ENCODE measurements at places on chromosomes 11 and 22. TPM values are rescaled to one million over a fixed set of nuclear protein-coding genes. Genes with fewer than 3 reads are reported as not detected.
A peak's percentile ranks its signal among the peaks of the same experiment; 100 is the strongest.

DNA sequence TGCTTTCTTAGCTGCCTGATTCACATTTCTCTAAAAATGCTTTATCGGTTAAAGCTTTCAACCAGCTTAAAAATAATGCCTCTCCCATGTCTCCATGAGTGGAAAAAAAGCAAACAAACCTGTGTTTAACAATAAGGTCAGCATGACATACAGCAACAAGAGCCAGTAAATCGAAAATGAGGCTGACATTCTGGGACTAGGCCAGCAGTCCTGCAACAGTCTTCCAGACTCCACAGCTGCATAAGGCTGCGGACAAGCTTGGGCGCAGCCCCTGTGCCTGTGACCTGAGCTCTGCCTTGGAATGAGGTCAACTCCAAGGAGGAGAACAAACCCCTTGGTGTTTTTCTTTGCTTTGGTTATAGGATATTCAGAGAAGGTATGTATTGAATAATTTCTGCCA is 95.5 kb downstream of the PGR start:
- H3K4me1 ChIP-seq, result no peaks in the 10 kb centered on the region
- no peaks in the 10 kb centered on the region for H3K27me3 ChIP-seq
- DNase-seq, result no peak
- no peaks in the 10 kb centered on the region for H3K36me3 ChIP-seq
- H3K4me3 ChIP-seq, result no peak overlapping the region
- no peak overlapping the region for H3K27ac ChIP-seq

MMP8 gene
- total RNA-seq, result not detected

TRIM51G gene
- not detected for total RNA-seq

OR52D1 gene
- total RNA-seq, result not detected

DNA sequence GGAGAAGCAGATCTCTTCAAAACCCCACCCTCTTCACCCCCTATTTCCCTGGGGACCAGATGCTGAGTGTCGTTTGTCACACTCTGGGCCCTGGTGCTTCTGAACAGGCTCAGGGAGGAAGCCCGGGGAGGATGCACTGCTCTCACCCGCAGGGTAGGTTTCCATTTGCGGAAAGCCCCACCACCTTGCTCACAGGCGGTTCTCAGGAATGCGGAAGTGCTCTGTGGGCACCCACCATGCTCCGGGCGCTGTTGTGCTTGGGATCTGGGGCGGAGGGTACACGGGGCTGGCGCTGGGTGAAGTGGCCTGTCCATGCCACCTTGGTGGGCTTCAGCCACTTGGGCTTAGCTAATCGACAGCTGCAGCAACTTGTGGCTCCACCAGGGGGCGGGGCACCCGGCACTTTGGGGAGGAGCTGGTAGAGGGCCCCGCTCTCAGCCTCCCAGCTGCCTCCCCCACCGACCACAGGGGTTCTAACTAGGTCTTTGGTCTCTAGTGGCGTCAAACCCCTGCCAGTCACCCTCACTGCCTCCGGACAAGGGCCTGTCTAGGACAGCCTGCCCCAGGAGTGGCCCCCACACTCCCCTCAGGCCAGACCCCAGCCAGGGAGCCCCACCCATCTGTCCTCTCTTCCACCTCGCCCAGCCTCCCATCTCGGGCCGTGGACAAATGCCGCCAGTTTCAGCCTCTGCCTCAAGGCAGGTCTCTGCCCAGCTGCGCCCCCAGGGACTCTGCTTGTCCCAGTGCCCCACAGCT is 7.4 kb downstream of the NDUFV1 start:
- H3K4me3 ChIP-seq, result peak overlapping the region; percentile 51
- no peak for DNase-seq
- H3K4me1 ChIP-seq, result peaks cover 19% of the 10 kb centered on the region
- H3K27ac ChIP-seq, result peak overlapping the region; percentile 41
- no peaks in the 10 kb centered on the region for H3K27me3 ChIP-seq

GRCh38 chr11:27421819-27422494 is 50.6 kb downstream of the LGR4 start:
- no peak overlapping the region for H3K4me3 ChIP-seq
- no peaks in the 10 kb centered on the region for H3K27me3 ChIP-seq
- DNase-seq, result no peak
- no peaks in the 10 kb centered on the region for H3K36me3 ChIP-seq

DNA sequence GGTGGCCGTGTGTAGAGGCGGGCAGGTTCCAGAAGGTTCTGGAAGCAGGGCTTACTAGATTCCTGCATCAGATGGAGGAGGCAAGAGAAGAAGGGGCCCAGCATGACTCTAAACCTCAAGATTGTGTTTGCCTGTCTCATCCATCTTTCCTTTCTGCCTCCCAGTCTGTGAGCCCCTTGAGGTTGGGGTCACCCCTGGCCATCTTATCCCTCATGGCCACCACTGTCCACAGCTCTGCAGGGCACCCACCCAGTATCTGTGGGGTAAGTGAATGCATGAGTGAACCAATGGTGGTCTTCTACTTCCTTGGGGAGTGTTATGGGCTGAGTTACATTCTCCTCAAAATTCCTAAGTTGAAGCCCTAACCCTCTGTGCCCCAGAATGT is 79.3 kb downstream of the MYEOV start:
- no peaks in the 10 kb centered on the region for H3K4me1 ChIP-seq
- no peak for DNase-seq
- no peaks in the 10 kb centered on the region for H3K36me3 ChIP-seq

DNA sequence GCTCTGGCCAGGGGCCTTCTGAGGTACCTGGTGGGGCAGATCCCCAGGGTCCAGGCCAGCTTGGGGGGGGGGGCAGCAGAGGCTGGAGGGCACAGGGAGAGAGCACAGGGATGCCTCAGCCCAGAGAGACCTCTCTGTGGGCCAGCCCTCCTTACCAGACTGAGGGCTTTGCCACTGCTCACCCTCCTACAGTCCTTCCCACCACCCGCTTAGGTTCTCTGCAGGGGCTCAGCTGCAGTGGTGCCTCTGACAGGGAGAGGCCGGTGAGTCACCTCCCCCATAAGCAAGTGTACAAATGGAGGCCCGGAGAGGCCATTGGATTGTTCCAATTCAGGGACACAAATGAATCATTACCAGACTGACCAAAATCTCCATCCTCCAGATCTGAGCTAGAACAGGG is 68.1 kb upstream of the LMO1 start:
- H3K4me3 ChIP-seq, result no peak overlapping the region
- no peaks in the 10 kb centered on the region for H3K36me3 ChIP-seq
- no peak overlapping the region for H3K27ac ChIP-seq
- DNase-seq, result no peak

GRCh38 chr11:120141113-120141767 is 3.3 kb upstream of the TRIM29 start:
- H3K27me3 ChIP-seq, result peaks cover 70% of the 10 kb centered on the region
- no peak overlapping the region for H3K27ac ChIP-seq
- no peaks in the 10 kb centered on the region for H3K4me1 ChIP-seq
- H3K36me3 ChIP-seq, result no peaks in the 10 kb centered on the region

ZC3H12C gene
- total RNA-seq, result 21.9 TPM

GRCh38 chr11:60873533-60873932 is 6.2 kb downstream of the ZP1 start:
- H3K27me3 ChIP-seq, result no peaks in the 10 kb centered on the region
- peaks cover 29% of the 10 kb centered on the region for H3K4me1 ChIP-seq
- DNase-seq, result no peak

DNA sequence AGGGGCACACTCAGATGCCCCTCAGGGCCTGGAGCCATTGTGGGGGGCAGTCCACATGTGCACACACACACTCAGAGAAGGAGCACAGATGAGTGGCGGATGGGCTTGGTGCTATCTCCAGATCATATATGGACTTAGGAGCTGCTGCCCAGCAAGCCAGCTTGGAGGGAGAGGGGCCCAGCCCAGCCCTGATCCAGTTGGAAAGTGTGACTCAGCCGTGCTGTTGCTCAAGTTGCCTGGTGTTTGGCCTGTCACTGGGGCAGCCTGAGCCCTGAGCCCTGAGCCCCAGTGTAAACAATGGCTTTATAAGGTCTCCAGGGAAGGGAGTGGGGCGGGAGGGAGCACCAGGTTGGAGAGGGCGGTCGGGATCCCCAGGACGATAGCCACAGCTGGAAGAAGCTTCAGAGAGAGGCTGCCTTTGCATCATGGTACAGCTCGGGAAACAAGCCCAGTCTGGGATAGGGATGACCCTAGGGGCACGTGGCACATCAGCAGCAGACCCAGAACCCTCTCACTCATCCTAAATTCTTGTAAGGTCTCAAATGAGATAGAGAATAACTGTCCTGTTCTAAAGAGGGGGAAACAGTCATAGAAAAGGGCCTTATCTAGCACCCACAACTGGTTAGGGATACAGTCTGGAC is 4.8 kb downstream of the SELENOM start:
- peak overlapping the region; percentile 99 for H3K27ac ChIP-seq
- peak; percentile 97 for DNase-seq
- H3K4me1 ChIP-seq, result peaks cover 92% of the 10 kb centered on the region
- H3K27me3 ChIP-seq, result no peaks in the 10 kb centered on the region

B4GALNT4 gene
- 6.3 TPM for total RNA-seq

SNX32 gene
- total RNA-seq, result 0.42 TPM

DNA sequence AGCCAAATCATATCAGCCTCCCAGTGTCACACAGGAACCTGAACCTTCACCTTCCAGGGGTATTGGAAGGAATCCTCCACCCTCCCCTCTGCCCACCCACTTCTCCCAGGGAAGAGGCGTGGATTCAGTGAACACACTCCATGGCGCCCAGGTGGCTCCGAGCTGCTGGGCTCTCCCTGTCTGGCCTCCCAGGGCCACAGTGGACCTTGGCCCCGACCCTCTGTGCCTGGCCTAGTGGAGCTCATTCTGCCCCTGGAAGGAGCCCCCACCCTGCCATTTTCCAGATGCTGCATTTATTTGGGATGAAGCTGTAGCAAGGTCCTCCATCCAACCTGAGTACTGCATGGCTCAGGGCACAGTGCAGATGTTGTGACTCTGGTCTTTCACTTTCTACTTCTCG is 1340.1 kb downstream of the TBC1D22A start:
- no peaks in the 10 kb centered on the region for H3K4me1 ChIP-seq
- H3K4me3 ChIP-seq, result no peak overlapping the region
- H3K27me3 ChIP-seq, result no peaks in the 10 kb centered on the region

DNA sequence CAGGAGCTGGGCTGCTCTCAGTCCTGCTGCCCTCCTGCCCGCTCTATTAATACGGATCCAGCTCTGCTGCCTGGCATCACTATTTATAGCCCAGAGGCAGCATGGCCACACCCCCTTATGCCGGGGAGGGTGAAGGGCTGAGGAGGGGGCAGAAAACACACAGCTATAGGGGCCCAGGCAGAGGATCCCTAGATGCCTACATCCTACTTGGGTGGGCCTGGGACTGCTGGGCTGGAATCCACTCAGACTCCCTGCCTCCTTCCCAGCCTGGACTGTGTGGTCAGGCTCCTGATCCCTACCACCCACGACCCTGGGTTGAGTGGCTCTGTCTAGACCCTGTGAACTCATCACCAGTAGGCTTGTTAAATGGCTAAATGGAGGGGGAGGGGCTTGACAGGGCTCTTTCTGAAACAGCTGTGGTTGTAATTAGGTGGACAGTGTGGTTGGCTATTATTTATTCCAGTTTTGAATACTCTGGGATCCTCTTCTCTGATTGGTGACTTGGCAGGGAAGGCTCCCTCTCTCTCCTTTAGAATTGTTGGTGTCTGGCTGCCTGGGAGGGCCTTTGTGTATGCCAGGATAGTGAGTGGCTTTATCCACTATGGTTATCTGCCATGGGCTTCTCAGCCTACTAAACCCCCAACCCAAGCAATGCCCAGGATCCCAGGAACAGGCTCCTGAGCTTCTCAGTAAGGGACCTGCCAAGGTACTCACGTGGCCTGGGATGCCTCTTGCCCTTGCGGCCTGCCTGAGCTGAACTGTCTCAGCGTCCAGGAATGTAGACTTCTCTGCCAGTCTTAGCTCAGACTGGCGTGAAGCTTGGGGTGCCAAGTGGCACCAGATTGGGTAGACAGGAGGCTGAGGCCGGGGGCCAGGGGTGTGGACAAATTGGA is 15.2 kb downstream of the PHLDB1 start:
- peaks cover 35% of the 10 kb centered on the region for H3K36me3 ChIP-seq
- peaks cover 57% of the 10 kb centered on the region for H3K4me1 ChIP-seq

DNA sequence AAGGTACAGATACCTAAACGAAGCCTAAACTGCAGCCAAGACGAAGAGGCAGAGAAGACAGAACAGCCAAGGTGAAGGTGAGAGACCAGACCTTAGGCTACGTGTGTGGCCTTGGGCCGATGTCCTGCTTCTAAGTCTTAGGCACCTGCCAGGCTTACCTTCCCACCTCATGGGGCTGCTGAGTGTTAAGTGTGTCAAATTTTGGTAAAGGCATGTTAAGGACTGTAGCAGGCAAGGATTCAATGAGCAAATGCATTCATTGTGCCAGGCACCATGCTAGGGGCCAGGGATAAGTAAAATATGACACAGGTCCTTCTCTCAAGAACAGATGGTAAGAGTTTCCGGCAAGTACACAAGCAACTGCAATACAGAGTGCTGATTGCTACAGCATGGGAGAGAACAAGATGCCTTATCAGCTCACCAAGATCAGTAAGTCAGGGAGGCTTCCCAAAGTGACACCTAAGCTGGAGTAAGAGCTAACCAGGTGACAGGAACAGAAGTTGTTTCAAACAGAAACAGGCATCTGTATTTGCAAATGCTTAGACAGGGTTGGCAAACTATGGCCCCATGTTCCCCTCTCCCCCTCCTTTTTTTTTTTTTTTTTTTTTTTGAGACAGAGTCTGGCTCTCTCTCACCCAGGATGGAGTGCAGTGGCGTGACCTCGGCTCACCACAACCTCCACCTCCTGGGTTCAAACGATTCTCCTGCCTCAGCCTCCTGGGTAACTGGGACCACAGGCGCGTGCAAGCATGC is 46.7 kb downstream of the CLTCL1 start:
- H3K36me3 ChIP-seq, result no peaks in the 10 kb centered on the region
- H3K4me3 ChIP-seq, result no peak overlapping the region
- no peaks in the 10 kb centered on the region for H3K27me3 ChIP-seq
- no peaks in the 10 kb centered on the region for H3K4me1 ChIP-seq
- DNase-seq, result no peak

- H3K36me3 ChIP-seq, result no peaks in the 10 kb centered on the region
- DNase-seq, result no peak
- peaks cover 87% of the 10 kb centered on the region for H3K27me3 ChIP-seq
- H3K27ac ChIP-seq, result no peak overlapping the region
- H3K4me1 ChIP-seq, result peaks cover 10% of the 10 kb centered on the region
- H3K4me3 ChIP-seq, result no peak overlapping the region
Observed at GRCh38 chr22:50607659-50608020, 7.0 kb downstream of the MAPK8IP2 start.

DNA sequence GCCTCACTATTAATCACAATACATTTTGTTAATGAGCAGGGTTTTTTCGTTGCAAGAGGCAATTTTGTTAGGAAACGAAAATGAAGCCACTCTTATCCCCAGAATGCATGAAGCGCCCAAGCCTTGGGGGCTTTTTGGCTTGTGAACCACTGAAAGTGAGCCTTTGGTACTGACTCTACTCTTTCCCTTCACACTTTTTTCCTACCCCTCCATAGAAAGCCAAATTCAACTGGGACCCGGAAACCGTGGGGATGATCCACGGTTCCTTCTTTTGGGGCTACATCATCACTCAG is 4.8 kb downstream of the SLC17A6 start:
- peaks cover 83% of the 10 kb centered on the region for H3K27me3 ChIP-seq
- H3K36me3 ChIP-seq, result no peaks in the 10 kb centered on the region
- no peak for DNase-seq
- H3K27ac ChIP-seq, result no peak overlapping the region

- no peaks in the 10 kb centered on the region for H3K4me1 ChIP-seq
- H3K27ac ChIP-seq, result no peak overlapping the region
- H3K36me3 ChIP-seq, result no peaks in the 10 kb centered on the region
- no peaks in the 10 kb centered on the region for H3K27me3 ChIP-seq
- H3K4me3 ChIP-seq, result no peak overlapping the region
Observed at GRCh38 chr11:109818290-109818689, 274.9 kb upstream of the ZC3H12C start.

- no peaks in the 10 kb centered on the region for H3K27me3 ChIP-seq
- no peaks in the 10 kb centered on the region for H3K36me3 ChIP-seq
- no peak overlapping the region for H3K27ac ChIP-seq
Observed at GRCh38 chr11:103889679-103890078, 146.8 kb upstream of the DDI1 start.

- no peak overlapping the region for H3K27ac ChIP-seq
- H3K36me3 ChIP-seq, result no peaks in the 10 kb centered on the region
- H3K27me3 ChIP-seq, result no peaks in the 10 kb centered on the region
- H3K4me1 ChIP-seq, result no peaks in the 10 kb centered on the region
Observed at GRCh38 chr11:16191212-16191867, 165.0 kb downstream of the SOX6 start.
